Renal cortex interstitium (tissue), 15 donors: ENCODE measurements at places on chromosomes 1 and 21.

DNA sequence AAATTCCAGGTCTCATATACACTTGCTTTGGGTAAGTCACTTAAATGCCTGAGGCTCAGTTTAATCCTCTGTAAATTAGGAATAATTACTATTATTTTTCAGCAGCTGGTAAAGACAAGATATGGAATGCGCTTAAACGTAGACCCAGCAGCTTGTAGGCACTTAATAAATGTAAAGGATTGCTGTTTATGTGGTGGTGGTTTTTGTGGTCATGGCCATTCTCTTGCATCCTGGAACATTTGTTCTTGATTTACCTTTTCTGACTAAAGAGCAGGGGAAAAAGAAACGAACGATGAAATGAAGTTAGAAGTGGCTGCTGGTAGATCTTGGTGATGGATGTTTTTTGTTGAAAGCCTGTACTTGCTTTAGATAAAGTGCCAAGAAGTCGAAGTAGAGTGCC, 195.0 kb upstream of the FOXD3 start:
- DNase-seq = no peak

DNA sequence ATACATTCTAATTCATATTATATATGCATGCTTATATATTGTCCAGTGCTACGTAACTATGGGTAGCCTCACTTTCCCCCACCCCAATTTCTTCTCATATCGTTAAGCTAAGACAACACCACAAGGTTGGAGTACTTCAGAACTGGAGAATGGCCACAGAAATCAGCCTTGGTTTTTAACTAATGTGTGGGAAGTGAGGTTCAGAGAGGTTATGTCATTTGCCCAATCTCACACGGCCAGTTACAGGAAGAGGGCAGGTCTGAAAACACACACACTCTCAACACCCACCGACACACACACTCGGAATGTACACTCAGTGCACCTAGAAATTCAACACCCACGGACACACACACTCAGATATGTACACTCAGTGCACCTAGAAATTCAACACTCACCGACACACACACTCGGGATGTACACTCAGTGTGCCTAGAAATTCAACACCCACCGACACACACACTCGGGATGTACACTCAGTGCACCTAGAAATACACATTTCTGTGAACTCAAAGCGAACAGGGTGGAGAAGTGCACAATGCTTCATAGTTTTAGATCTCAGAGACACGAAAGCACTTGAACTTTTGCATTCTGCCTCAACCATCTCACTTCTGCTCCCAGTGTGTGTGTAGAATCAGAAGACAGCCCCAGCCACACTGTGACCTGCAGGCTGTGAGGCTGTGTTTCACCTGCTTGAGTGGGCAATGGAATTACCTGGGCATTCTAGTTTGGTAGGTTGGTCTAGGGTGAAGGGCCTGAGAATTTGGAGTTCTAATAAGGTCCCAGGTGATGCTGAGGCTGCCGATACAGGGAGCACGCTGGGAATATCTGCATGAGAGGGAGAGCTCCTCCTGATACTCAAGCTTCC, 170.4 kb downstream of the CLIC6 start:
- no peak for DNase-seq

GRCh38 chr1:66073388-66073787, 280.7 kb downstream of the PDE4B start:
- DNase-seq = no peak

DNA sequence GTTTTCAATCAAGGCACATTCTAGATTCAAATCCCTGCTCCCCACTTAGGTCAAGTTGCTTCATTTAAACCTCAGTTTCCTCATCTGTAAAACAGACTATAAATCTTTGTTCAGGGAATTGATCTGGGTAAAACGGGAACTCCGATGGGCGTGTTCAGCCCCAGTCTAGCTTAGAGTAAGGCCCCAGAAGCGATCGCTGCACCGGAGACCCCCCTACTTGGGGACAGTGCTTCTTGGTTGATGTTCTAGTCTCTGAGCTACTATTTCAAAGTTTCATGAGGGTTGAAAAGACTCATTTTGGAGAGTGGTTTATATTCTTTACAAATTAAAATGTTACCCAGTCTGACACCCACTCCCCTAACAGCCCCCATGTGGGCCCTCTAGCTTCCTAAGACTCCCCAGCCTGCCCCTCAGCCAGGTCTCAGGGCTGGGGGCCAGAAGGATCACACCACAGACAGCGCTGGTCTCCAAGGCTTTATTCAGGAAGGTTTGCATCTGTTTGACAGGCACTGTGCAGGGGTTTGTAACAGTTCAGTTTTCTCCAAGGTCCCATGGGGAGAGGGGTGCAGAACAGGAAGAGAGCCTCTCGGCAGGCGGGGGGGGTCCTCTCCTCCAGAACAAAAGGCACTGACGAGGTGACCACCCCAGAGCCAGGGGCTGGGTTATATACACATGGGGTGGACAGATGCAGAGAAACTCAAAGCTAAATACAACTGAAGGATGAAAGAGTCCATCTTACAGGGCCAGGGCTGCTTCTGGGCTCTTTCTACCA, 82.9 kb downstream of the STUM start:
- no peak for DNase-seq

DNA sequence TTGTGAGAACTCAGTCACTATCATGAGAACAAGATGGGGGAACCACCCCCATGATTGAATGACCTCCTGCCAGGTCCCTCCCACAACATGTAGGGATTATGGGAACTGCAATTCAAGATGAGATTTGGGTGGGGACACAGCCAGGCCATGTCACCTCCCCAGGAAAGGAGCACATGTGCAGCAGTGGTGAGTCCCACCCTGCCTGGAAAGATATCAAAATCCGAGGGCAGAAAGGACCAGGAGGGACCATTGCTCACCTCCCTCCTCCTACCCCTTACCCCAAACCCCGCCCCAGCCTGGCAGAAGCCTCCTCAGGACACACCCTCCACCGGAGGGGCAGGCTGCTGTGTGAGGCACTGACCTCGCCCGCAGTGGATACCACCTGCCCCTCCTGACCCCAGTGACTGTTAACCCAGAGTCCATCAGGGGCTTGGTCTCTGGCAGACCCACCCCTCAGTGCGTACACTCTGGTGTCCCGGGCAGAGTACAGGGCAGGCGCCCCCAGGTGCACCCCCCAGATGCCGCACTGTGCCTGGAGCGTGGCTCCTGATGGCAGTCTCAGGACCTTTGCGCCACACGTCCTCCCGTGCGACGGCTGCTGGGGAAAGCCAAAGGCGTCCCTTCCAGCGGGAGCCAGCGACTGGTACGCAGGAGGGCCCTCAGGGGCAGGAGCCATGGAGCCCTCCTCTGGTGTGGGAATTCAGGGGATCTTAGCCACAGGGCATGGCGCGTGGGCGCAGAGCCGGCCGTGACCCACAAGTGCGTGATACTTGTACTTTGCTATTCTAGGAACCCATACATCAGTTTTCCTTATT, 20.9 kb downstream of the PDXK start:
- DNase-seq = no peak

GRCh38 chr1:91406773-91407389, 2.2 kb upstream of the HFM1 start:
- DNase-seq = no peak

DNA sequence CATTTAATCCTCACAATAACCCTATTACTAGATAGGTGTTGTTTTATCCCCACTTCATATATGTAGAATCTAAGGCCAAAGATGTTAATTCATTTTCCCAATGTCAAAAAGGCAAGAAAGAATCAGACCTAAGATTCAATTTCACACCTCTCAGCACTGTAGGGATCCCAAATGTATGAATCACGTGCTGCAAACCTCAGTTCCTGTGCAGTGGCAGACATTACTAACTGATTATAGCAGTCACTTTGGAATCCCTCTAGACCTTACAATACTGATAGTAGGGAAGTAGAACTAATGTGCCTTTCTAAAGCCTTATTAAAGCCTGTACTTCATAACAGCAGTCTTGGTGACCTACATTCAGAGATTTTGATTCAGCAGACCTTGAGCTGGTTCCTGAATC, 2.3 kb downstream of the C1orf87 start:
- DNase-seq = no peak

DNA sequence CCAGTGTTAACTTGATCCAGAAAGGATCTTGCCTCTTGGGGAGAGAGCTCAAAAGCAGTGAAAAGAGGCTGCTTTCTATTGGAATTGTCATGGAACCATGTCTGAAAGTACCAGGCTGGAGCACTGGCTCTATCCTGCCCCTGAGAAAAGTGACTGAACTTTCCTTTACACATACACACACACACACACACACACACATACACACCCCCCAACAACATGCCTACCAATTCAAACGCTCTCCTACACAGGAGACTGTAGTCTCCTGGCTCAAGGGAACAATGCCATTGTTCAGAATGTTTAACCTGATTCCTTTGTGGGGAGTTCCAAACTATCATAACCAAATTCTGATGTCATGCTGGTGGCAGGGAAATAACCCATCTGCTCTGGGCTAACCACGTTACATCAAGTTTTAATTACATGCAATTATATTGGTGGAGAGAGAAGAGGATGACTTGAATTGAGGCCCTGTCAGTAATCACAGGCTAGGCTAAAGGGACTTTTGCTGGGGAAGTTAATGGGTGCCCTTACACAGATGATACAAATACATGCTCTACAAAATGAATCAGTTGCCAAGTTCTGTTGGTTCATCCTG, 52.3 kb upstream of the DUSP10 start:
- no peak for DNase-seq

GRCh38 chr1:29711582-29712283, 475.4 kb downstream of the PTPRU start:
- no peak for DNase-seq
